ENCODE measurements at places on chromosomes 3 and 15.

- DNase-seq: no peak
Measured at GRCh38 chr3:27209617-27210264, 159.4 kb downstream of the NEK10 start.

DNA sequence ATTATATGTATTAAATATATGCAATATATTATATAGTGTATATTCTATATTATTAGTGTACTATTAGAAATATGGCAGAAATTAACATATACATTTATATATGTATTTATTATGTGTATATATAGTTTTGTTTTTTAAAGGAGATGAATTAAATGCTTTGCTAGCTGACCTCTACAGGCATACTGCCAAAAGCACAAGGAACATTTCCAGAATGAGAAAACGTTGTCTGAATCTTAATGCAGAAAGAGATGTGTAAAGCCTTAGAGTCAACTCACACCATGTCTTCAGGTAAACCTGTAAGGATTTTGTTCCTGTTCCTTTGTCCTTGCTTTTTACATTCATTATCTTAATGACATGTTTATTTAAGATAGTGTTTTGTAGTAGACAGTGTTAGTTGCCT is 111.9 kb downstream of the ST8SIA2 start:
- no peak for DNase-seq

GRCh38 chr3:27471923-27472550 is 12.1 kb downstream of the SLC4A7 start:
- no peak for DNase-seq

- DNase-seq: no peak
Measured at GRCh38 chr3:175336406-175337133, 477.4 kb downstream of the NAALADL2 start.

DNA sequence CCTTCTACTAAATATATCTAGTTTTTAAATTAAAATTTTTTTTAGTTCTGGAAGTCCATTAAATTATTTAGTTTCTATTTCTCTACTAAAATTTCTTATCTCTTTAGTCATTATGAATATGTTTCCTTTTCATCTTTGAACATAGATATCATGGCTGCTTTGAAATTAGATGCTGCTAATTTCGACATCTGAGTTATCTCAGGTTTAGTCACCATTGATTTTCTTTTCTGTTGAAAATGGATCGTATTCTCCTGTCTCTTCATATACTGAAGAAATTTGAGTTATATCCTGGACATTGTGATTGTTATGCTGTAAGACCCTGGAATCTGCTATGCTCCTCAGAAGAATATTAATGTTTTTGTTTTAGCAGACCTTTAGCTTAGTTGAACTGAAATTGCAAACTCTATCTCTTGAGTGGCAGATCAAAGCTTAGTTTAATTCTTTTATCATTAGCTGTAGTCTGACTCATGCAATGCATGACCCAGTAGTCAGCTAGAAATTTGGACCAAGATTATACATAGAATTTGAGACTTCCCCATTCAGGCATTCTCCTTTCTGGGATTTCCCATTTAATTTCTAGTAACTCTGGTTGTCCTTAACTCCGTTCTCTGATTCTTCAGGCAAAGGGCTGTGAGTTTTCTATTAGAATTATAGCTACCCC is 439.8 kb upstream of the IL12A start:
- no peak for DNase-seq

GRCh38 chr3:79618883-79619282 is 148.9 kb downstream of the ROBO1 start:
- no peak for DNase-seq

- no peak for DNase-seq
Measured at GRCh38 chr3:66609660-66610561, 109.1 kb upstream of the LRIG1 start.

GRCh38 chr3:106213954-106214353 is 345.1 kb upstream of the CBLB start:
- no peak for DNase-seq

DNA sequence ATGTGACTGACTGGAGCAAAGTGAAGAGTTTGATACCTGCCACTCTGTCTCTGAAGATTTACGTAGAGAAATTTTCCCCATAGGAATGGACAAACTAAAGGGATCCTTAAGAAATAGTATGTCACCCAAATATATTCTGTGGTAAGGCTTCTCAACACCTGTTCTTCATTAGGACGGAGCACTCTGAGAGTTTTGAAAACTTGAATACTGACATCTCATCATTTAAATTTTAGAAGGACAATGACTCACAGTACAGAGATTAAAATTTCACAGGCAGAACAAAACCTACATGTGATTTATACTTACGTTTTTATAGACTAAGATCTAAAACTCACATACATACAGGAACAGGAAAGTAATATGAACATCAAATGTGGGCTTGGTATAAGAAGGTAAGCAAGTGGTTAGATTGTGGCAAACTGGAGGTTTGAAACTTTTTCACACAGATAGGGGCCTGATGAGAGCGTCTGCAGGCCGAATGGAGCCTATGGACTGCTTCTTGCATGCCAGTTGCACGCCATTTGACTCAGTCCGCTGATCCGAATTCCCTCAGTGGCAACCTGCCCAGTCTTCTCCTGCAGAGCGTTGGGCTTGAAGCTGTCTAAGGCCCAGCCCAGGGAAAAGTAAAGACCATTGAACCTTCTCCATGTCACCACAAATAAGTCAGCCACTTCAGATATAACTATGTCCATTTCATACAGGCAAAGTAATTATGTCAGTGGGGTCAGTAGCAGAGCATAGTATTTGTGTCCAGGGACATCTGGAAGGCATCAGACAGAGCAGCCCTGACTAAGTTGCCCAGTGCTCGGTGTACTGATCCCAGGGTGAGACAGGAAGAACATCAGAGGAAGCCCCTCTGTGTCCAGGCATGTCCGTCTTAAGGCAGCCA is 45.7 kb downstream of the ZBTB38 start:
- no peak for DNase-seq

- DNase-seq: no peak
Measured at GRCh38 chr15:42808913-42809312, 72.0 kb upstream of the CDAN1 start.

- no peak for DNase-seq
Measured at GRCh38 chr15:81215531-81215930, 18.9 kb downstream of the IL16 start.

GRCh38 chr3:113556946-113557335 is 24.6 kb downstream of the SIDT1 start:
- no peak for DNase-seq

- no peak for DNase-seq
Measured at GRCh38 chr3:39419742-39420315, 13.3 kb downstream of the RPSA start.

GRCh38 chr15:69992348-69992747 is 105.4 kb downstream of the TLE3 start:
- no peak for DNase-seq

DNA sequence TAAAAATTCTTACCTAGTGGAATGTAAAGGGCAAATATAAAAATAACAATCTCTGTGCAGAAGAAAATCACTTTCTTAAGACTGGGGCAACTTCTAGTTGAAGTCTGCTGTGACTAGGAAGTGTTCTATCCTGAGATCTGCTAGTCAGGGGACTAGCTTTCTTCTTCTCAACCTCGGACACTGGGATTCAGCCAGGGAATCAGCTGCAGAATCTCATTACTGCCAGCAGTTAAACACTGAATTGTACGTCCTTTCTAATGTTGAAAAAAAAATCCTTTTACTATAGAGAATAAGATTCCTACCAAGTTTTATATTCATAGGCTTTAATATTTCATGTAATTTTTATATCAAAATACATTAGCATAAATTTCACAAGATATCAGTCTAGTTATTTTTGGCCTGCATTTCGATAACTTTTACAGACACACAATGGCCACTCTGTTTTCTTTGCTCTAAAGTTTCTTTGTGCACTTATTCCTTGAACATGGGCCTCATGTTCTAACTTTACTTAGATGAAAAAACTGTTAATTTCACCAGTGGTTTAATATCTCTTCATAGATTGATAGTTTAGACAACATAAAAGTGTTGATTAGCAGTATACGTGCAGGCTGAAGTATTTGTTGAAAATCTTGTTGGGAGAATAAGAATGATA is 2.6 kb upstream of the NEO1 start:
- no peak for DNase-seq

DNA sequence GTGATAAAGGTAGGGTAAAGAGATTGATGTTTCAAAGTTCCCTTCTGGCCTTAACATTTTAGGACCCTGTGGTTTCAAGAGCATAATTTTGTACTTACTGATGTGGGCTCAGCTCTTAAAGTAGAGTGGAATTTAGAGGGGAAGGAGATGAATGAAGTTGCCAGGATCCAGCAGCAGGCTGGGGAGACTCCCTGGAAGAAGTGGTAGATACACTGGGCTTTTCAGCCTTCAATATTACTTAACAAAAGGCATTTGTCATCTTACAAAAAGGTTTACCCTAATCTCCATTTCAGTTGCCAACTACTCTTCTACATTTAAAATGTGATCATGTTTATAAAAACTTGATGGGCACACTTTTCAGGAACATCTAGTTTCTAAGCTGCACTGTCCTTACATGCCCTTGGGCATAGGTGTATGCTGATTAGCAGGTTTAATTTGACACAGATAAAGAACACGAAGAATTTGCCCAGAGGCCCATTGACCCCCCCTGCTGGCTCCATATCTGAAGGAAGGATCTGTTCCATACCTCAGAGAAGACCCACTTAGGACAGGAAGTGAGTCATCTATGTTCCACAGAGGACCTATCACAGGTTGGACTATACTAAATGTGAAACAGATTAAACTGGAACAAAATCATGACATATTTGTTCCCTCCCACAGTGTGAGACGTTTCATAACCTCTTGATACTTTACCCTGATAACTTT is 93.0 kb upstream of the LPP start:
- no peak for DNase-seq

GRCh38 chr3:27721717-27722564 is at the start of gene EOMES:
Gene EOMES (minus strand): TSS chr3:27722323. CDS start chr3:27722294, 29 bp downstream.
- DNase-seq: peak; percentile 53

DNA sequence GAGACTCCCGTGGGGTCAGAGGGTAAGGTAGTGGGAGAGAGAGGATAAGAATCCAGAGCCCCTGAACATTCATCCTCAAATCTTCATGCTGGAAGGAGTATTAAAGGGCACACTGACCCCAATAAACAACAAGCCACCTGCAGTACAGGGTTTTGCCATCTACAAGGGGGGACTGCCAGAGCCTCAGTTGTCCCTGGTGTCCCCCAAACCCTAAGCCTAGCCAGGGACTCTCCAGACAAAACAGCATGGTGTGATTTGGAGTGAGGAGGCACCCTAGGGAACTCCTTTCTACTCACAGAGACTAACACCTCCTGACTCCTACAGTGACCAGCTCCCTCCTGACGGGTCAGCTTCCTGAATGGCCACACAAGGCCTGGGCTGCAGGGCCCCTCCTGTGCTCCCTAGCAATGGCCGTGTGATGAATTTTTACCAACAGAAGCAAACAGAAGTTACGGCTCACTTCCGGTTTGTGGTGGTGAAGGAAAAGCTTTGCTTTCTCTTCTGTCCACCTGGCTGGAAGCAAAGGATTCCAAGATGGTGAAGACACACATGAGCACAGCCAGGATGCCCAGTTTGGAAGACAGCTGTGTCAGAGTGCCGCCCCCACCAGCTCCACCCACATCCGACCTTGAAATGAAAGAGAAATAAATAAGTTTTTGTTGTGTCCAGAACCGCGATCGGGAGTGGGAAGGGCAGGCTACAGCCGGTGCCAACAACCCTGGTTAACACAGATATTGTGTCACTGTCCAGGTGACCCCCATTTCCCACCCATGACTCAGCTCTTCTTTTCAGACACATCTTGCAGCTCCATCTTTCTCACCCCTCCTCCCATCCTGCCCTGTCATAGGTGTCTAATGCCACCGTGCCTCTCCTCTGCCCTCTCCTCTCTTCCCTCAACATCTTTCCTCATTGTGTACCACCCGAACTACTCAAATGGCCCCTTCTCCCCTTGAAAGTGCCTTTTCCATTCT is 69.6 kb upstream of the ATP13A3 start:
- DNase-seq: no peak

GRCh38 chr3:14512281-14512941 is 27.7 kb downstream of the GRIP2 start:
- DNase-seq: no peak

DNA sequence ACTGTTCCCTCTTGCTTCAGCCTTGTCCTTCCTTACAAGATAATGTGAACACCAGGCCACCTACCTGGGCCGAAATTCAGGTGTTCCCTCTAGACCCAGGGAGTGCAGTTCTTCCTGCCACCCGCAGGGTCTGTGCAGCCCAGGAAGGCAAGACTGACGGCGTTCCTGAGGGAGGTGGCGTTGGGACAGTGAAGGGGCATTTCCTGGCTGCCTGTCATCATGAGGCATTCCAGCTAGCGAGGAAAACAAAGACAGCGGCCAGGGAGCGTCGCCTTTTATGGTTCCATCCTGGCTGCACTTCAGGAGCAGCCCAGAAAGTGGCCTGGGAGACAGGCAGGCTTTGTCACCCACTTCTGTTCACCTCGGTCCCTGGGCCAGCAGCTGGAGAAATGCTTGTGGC is 84.8 kb upstream of the WNT5A start:
- DNase-seq: no peak

- no peak for DNase-seq
Measured at GRCh38 chr3:26621906-26622620, 509 bp upstream of the LRRC3B start.

GRCh38 chr15:40345867-40346578 is 4.8 kb upstream of the PHGR1 start:
- DNase-seq: no peak

- DNase-seq: no peak
Measured at GRCh38 chr15:78280319-78281072, 16.1 kb downstream of the DNAJA4 start.

DNA sequence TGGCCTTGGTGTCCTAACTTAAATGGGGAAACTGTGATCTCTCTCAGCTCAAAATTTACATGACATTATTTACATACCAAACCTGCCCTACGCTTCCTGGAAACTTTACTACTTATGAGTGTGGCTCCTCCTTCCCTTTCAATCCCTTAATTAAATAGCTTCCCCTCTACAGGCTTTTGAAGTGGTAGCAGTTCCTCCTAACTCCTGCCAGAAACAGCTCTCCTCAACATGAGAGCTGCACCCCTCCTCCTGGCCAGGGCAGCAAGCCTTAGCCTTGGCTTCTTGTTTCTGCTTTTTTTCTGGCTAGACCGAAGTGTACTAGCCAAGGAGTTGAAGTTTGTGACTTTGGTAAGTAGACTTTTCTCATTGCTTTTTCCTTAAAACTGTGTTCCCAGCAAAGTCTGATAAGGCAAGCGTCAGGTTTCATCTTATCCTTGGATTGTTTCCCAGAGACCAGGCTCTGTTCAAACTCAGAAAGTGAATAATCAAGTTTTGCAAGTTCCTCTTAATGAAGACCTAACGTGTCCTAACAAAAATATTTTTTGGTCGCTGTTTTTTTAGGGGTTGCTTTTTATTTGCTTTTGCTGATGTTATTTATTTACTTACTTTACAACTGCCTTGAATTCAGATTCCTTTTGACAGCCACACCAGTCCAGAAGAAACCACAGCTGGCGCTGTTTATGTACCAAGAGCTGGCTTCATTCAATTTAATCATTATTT is at the start of gene ACP3:
Gene ACP3 (plus strand): TSS at position 179 of the 720 bp plus-strand sequence. CDS start 50 bp downstream, at position 229.
- no peak for DNase-seq

- DNase-seq: no peak
Measured at GRCh38 chr3:183503746-183504145, 51.8 kb downstream of the KLHL6 start.

GRCh38 chr3:145776782-145777408 is 384.1 kb downstream of the PLOD2 start:
- DNase-seq: no peak

Data from GM19239 (cell line).